Stimulated activated CD4-positive, alpha-beta T cell treated with anti-CD3 and anti-CD28 coated beads, Interleukin-12 subunit alpha, Interleukin-12 subunit beta, amount 100 ng/mL, for 4 hours (primary cell): ENCODE measurements at places on chromosomes 13 and 19.

DNA sequence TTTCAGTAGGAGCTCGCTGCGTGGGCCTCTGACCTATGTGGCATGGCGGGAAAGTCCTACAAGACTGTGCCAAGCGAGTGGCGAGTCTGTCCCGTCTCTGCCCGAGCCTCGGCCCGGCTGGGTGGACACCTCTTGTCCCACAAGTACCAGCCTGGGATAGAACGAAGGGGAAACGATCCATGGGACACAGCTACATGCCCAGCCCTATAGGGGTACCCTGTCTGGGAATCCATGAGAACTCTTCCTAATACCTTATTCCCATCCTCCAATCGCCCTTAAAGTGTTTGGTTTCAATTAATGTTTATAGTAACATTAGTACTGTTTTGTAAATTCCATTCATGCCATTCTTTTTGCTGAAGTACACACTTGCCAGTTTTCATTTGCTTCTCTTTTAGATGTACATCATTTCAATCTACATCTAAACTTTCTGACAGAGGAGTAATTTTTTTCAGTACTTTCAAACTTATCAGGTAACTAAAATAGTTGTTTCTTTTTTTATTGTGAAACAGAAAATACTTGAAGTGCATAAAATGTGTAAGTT lies 667 bp upstream of the ZNF790 start:
- DNase-seq: no peak

DNA sequence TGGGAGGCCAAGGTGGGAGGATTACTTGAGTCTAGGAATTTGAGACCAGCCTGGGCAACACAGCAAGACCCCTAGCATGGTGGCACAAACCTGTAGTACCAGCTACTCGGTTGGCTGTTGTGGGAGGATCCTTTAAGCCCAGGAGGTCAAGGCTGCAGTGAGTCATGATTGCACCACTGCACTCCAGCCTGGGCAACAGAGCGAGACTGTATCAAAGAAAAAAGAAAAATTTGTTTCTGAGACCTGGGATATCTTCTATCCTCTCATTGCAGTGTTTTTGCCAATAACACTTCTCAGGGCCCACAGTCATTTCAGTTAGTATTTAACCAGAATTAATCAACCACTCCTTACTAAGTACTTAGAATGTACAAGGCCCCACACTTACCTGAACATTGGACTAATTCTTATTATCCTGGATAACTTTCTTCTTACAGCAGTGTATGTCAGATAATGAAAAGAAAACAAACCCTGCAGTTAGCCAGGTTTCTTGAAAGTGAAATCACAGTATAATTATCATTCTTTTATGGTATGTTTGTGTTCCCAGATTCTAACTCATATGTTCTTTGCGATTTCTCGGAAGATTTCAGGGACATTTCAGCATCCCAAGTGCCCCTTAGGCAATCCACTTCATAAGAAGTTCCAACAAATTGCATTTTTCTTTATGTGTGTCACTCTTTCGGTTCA lies 75.6 kb upstream of the KLF5 start:
- DNase-seq: no peak

- DNase-seq: no peak
These were observed 9.0 kb downstream of the LPAR6 start for GRCh38 chr13:48403913-48404312.

GRCh38 chr19:16441661-16442162 lies 30.1 kb downstream of the EPS15L1 start:
- no peak for DNase-seq

GRCh38 chr13:106498571-106498970 lies 36.9 kb downstream of the EFNB2 start:
- DNase-seq: no peak

DNA sequence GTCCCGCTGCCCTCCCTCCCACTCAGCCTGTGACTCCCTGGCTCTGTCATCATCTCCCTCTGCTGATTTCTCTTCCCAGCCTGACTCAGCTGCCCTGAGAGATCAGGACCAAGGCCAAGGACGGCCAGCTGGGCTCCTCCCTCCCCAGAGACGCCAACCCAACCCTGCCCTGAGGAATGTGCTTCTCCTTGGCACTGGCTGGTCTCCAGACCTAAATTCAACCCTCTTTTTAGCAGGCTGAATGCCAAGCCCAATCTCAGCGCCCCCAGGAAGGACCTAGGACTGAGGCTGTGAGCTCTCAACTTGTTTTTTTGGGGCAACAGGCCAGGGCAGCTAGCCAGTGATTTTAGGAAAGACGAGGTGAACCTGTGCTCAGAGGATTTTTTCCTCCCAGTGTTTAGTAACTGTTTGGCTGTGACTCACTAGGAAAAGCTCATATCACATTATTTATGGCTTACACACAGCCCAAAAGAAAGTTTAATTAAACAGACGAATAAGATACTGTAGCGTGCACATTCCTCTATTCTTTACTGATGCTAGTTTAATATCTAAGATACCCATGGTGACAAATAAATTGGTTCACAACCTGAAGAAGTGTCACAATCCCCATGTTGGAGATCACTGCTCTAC lies 7.4 kb upstream of the IGFL1 start:
- no peak for DNase-seq

DNA sequence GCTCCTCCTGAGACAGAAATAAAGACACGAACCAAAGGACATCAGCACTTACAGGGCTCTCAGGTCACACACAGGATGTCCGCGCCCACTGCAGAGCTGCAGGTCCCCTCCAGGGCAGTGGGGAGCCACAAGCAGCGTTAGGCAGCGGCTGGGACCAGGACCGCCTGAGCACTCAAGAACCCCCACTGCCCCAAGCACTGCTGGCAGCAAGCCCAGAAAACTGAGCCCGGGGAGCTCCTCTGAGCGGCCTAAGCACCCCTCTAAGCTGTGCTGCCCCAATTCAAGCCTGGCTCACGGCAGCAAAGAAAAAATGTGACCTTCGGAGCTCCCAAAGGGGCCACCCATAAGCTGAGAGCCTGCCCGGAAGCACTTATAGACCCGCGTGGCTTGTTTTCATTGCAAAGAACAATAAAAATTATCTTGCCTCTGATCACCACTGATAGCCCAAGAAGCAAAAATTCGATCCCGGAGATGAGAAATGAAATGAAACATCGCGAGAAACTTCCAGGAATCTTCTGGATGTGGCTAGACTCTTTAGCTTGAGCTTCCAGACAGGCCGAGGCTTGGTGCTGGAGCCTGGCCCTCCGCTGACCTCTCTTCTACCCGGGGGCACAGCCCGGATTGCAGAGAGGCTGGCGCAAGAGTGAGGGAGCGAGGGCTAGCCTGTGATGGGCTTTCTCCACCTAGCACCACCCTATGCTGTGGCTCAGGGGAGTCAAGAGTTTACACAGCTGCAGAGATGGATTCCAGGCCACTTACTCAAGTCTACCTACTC lies 6.3 kb downstream of the DPP9 start:
- no peak for DNase-seq

- DNase-seq: no peak
These were observed 863.9 kb upstream of the GPC6 start for GRCh38 chr13:92362717-92363116.

- DNase-seq: no peak
These were observed 105.6 kb upstream of the PEG3 start for GRCh38 chr19:56946159-56946558.

DNA sequence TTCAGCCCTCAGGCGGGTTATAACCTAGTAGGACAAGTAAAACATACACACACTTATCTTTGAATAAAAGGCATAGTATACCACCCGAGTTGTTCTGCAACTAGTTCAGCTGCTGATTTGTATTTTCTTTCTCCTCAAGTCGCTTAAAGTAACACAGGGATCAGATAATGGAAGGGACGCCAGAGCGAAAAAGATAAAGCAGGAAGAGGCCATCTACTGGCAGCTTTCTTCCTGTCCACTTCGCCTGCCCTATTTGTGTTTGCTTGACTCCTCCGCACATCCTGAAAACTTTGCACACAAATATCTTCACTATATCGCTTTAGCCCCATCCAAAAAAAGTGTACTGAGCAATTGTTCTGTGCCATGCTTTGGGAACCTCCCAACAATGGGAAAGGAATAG lies 238.0 kb upstream of the SOX21 start:
- DNase-seq: no peak

GRCh38 chr13:77774181-77774580 lies 76.7 kb downstream of the SLAIN1 start:
- DNase-seq: no peak

DNA sequence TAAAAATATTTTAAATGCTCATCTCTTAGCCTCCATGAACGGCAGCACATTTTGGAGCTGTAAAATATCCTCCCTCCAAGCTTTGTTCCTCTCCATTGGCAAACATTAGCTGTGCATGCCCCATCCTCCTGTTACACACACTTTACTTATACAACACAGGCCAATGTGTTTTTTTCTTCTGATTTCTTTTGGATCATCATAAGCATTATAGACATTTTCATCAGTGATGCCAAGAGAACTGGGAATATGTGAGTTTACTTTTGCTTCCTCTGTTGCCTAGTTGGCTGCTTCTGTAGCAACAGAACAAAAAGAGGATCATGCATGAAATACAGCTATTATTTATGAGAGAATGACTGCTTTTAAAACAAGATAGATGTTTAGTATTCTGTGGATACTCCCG lies 142.6 kb downstream of the PCDH9 start:
- DNase-seq: no peak
